SHP77 treated with DMSO at 0.1 percent for 48 hours (cell line): ENCODE measurements at places on chromosomes 11 and 22.

DNA sequence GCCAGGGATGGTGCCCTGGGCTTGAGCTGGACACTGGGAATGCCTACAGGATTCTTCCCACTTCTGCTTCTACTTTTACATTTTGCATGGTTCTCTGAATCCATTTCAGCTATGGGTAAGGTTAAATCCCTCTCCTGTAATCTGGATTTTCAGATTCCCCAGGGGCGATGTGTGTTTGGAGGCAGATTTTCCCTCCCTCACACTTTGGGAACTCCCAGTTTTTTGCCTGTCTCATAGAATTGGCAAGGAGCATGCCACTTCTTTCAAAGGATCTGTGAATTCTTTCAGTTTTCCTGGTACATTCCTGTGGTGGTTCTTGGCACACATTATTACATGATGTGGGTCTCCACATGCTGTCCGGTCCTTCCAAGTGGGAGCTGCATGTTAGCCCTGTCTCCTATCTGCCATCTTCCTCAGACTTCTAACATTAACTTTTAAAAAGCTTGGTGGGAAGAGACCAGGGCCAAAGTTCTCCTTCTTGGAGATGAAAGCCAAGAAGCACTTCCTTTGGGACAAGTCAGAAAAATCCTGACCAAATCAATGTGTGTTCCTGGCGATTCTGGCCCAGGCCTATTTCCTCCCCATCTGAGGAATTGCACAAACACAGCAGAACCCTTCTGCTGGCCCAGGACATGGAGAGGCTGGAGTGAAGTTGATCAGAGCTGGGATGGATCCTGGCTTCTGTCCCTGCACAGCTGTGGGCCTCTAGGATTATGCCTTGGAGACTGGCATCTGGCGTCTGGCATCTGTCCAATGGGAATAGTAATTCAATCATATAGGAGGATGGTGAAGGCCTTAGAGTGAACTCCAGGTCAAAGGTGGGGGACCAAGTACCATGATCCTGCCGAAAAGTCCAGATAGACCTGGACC, 5.4 kb upstream of the APOL2 start:
- DNase-seq: no peak

DNA sequence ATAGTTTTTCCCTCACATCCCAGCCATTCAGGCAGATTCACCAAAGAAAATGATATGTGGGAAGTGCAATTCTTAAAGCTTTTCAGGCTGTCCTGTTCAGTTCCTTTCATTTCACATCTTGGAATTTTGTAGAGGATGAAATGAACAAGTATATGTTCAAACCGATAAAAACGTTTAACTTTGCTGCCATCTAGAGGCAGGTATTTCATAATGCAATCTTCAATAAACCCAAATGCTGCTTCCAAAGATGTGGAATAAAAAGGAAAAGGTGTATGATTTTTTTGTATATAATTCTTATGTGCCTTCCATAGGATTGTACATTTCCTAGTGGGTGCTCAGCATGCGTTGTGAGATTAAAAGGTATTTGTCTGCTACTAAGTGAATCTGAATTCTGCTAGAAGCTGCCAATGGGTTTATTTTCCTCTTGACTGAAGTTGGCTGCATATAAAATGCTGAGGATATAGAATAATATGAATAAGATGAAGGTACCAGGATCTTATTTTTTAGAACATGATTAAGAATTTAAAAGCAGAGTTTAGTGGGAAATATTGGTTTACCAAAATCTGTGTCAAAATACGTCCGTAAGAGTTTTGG, 199.3 kb downstream of the PGR start:
- DNase-seq: peak; percentile 30

DNA sequence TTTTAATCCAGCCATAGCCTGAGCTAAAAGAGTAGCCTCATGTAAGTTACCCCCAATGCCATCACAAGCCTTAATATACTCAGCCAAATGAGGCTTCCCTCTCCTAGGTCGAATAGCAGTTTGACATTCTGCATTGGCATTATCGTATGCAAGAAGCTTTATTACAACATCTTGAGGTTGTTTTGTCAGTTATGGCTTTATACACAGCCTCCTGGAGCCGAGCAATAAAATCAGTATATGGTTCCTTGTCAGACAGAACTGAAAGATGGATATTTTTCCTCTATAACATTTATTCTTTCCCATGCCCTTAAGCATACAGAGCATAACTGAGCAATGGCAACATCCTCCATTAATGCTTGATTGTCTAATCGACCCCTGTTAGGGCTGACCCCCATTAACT, 5.4 kb upstream of the DNAJB13 start:
- no peak for DNase-seq

DNA sequence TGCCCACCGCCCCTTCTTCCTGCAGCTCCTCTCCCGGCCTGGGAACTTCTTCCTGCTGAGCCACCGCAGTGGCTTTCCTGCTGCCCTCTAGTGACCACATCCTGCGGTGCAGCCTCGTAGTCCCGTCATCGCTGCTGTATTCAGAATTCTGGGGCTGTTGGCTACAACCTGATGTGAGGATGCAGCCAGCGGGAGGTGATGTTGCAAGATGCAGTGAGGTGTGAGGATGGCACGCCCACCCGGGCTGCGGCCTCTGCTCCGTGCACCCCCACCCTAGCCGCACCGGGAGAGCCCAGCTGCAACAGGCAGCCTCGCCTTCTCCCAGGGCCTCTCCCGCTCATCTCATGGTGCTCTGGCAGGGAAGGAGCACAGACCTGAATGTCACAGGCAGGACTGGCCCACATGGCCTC, 10.1 kb downstream of the CHST1 start:
- peak; percentile 38 for DNase-seq

- DNase-seq: no peak
Observed at GRCh38 chr22:22684580-22685561, 40.5 kb downstream of the GGTLC2 start.

- no peak for DNase-seq
Observed at GRCh38 chr11:8720352-8720751, 37.8 kb downstream of the RPL27A start.

GRCh38 chr11:123391646-123392348, 38.3 kb upstream of the GRAMD1B start:
- DNase-seq: no peak

- no peak for DNase-seq
Observed at GRCh38 chr22:24437741-24438328, 10.4 kb downstream of the ADORA2A start.

GRCh38 chr11:75563501-75563977, 1.5 kb downstream of the SERPINH1 start:
- no peak for DNase-seq

DNA sequence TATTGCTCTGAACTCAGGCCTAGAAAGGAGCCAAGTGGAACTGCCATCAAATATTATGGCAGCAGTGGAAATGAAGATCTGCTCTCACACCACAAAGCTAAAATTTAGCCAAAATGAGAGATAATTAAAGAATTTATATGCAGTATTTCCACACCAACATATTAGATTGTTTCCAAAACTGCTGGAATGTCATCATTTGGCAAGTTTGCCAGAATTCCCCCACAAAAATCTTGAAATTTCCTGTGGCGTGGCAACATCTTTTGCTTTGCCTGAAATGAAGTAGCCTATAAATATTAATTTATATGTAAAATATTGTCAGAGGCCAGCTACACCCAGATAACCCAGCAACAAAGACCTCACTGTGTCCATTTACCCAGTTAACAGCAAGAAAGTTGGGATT, 13.8 kb downstream of the C11orf71 start:
- DNase-seq: no peak

- no peak for DNase-seq
Observed at GRCh38 chr11:123475469-123475868, 45.4 kb downstream of the GRAMD1B start.

DNA sequence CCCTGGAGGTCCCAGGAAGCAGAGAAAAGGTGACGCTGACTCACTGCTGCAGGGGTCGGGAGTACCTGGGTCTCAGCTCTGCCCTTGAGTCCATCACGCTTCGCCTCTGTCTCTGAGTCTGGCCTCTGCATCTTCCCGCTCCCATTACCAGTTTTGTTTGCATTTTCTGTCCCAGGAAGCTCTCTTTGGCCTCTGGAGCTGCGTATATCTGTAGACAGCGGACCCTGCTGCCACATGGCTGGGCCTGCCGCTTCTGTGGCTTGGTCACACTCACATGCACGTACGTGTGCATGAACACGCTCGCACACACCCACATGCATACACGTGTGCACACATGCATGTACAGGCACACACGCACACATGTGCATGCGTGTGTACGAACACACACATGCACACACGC, 20.8 kb upstream of the APOBEC3A start:
- no peak for DNase-seq

DNA sequence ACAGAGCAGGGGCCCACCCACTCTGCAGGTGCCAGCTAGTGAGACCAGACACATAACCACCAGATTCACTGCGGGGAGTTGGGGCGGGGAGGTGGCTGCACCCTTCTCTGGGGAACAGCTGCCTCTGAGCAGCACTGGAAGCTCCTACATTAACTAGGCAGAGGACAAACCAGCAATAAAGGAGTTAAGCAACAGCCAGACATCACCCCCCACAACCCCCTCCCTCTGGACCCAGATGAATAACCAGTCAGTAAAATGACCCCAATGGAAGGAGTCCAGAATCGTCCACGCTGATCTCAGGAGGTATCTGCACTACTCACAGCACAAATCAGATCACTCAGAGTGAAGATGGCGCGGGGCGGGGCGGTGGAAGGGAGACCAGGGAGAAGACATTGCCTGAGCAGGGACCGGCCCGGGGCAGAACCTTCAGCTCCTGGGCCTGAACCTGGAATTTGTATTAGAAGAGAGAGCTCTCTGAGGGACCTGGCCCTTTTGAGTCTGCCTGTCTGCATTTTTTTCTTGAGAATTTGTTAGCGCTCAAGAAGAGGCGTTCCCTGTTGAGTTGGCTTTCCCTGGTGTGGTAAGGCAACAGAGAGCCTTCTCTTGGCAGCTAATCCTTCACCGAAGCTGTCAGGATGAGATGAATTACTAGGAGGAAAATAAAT, 125.5 kb upstream of the NCAM1 start:
- no peak for DNase-seq

DNA sequence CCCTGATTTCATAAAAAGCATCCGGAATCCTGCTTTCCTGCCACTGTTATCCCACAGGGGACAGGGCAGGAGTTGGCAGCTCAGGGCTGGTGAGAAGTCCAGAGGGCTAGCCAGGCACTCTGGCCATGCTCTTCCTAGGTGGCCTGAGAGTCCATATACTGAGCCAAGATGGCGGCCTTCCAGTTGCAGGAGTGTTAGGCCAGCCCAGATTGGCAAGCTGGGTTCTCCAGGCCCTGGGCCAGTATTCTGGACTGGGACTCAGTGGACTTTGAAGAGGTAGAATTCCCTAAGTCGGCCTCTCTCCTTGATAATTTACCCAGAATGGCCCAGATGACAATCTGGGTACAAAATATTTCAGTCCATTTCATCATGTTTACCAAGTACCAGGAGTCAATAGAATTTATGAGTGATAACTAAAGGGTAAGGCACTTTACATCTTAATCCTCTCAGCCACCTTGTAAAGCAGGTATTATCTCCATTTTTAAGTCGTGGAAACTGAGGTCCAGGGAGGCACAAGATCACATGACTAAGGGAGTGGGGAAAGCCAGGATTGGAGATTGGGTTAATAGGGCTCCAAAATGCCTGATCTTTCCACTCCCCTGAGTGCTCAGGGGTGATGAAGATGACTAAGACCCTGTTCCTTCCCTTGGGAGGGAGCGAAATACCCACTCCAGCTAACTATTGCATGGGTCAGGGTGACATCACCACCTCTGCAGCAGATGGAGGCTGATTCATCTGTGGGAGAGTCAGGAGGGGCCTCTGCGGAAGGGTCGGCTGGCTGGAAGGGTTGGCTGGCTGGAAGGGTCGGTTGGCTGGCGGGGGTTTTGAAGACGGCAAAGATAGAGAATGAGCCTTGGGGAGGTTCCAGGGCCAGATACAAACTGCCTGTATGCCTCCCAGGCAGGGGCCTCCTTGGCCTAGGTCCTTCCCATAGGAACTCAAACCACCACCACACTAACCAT, 1.2 kb upstream of the MICALL1 start:
- DNase-seq: no peak
